CD8-positive, alpha-beta T cell (primary cell): ENCODE measurements at places on chromosomes 16 and 17. TPM values are rescaled to one million over a fixed set of nuclear protein-coding genes. Genes with fewer than 3 reads are reported as not detected.

- DNase-seq: no peak
Measured at GRCh38 chr16:82464187-82464586, 162.6 kb upstream of the CDH13 start.

GRCh38 chr16:57266531-57267260, 17.8 kb downstream of the PLLP start:
- peak; percentile 73 for DNase-seq

Gene CDH1
- 0.49 TPM for total RNA-seq

Gene ARMC7
- total RNA-seq: 2.0 TPM

GRCh38 chr17:16593356-16594102, 24.5 kb upstream of the ZNF287 start:
- no peak for DNase-seq

Gene ITGB3
- not detected for total RNA-seq

Gene KRT12
- not detected for total RNA-seq

GRCh38 chr17:79342376-79342775, 267.8 kb downstream of the ENGASE start:
- no peak for DNase-seq

DNA sequence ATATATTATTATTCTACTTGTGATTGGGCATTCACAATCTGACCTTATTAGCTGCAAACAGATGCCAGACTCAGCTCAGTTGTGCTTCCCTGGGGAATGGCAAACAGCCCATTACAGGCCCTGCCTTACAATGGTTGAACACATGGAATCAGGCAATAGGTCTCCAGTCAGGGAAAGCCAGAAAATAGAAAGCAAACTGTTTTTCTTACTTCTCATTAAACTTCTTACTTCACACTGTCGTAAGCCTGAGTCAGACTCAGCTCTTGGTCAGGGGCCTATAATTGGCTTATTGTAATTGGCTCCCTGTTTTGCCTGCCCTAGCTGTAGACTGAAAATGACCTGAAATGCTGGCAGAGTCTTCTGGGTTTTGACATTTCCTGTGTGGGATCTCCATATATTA, 77.0 kb upstream of the CA10 start:
- no peak for DNase-seq

- DNase-seq: no peak
Measured at GRCh38 chr17:50308666-50309065, 34.4 kb downstream of the TMEM92 start.

GRCh38 chr16:89398924-89399323, 91.4 kb downstream of the ANKRD11 start:
- DNase-seq: no peak

GRCh38 chr17:66698270-66698669, 136.6 kb upstream of the CACNG5 start:
- DNase-seq: no peak

- DNase-seq: no peak
Measured at GRCh38 chr17:18961634-18962493, 9.9 kb downstream of the SLC5A10 start.

Gene PIK3R5
- 155 TPM for total RNA-seq

Gene LITAFD
- not detected for total RNA-seq

Gene PRAC2
- not detected for total RNA-seq

Gene CSF3
- total RNA-seq: not detected

- no peak for DNase-seq
Measured at GRCh38 chr17:81650951-81651350, 5.4 kb downstream of the PDE6G start.

Gene CCDC78
- total RNA-seq: 5.5 TPM

Gene NACA2
- total RNA-seq: not detected

GRCh38 chr16:27233731-27234130, 30.4 kb downstream of the KDM8 start:
- DNase-seq: no peak

Gene GAST
- total RNA-seq: not detected

Gene GLIS2
- total RNA-seq: not detected

DNA sequence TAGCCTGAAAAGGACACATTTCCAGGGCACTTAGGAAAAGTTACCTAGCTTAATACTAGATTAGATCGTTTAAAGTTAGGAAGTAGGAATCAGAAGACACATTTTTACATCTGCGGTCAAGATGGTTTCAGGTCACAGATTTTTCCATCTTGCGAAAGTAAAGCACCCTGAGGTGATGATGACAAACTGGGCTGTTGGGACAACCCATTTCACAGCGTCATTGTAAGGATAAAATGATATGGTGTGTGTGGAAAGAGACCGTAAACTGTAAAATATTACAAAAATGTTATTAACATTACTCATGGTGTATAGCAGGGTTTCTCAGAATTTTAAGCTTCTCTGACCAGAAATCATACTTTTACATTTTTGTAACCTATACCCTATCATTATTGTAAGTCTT, 10.1 kb upstream of the MAP2K6 start:
- DNase-seq: no peak

Gene HOXB4
- 0.57 TPM for total RNA-seq

- DNase-seq: no peak
Measured at GRCh38 chr16:73976644-73977043, 320.0 kb upstream of the PSMD7 start.

Gene CLEC3A
- total RNA-seq: not detected

DNA sequence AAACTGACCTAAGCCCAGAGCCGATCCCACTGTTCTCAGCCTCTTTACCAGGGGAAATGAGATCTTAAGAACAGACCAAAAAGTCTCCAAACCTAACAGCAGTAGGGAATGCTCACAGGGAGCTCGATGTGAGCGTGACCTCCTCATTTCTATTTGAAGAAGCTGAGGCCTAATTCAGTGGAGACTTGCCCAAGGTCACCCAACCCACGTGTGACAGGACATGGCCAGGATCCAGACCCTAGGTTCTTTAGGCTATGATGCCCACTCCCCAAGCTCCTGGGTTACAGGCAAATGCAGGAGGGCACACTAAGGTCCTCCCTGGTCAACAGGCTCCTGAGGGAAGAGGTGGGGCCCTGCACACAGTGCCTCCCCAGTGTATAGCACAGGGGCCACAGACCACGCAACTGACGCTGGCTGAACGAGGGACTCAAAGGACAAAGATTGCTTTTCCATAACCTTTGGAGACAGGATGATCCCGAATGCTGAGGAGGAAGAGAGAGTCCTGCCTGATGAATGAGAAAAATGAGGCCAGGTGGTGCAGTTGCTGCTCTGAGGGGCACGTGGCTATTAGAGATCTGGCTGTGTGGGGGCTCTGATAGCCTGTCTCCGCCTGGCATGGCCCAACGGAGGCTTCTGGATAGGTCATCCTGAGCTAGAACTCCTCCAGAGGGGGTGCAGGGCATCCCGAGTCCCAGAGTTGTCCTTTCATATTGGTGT, 24.0 kb downstream of the MAP3K14 start:
- no peak for DNase-seq

Gene SSTR5
- not detected for total RNA-seq
